ENCODE measurements at places on chromosomes 1 and 21. TPM values are rescaled to one million over a fixed set of nuclear protein-coding genes. Genes with fewer than 3 reads are reported as not detected.

JAM2 gene
- total RNA-seq = 0.15 TPM

ATP6V1G3 gene
- total RNA-seq = not detected

ANKRD34A gene
- 1.1 TPM for total RNA-seq

UMODL1 gene
- total RNA-seq = not detected

IGFN1 gene
- total RNA-seq = not detected

FNDC10 gene
- total RNA-seq = 8.4 TPM

DNA sequence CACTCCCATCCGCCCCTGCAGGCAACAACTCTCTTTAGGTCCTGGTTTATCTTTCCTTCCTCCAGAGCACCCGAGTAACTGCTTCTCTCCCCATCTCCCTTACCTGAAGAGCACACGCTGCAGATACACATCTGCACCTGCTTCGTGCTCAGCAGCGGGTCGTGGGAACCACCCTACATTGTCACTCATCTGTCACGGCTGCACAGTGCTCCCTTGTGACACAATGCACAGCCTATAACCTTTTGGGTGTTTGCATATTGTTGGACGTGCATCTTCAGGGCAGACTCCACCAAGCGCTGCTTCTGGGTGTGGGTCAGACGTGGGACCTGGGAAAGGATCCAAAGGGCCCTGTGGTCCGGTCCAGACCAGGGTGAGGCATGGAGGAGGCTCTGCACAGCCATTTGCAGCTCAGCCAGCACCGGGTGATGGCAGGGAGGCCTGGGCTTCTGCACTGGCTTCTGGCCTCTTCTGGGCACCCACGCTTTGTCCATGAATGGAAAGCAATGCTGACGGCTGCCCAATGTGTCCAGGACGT, 42.5 kb downstream of the WDR4 start:
- H3K4me1 ChIP-seq = peaks cover 10% of the 10 kb centered on the region
- peaks cover 18% of the 10 kb centered on the region for H3K36me3 ChIP-seq
- H3K27me3 ChIP-seq = no peaks in the 10 kb centered on the region
- no peak overlapping the region for H3K27ac ChIP-seq

GRCh38 chr21:43728467-43729390, 9.8 kb downstream of the PDXK start:
- H3K4me3 ChIP-seq = peak overlapping the region; percentile 57
- peak overlapping the region; percentile 75 for H3K27ac ChIP-seq
- no peaks in the 10 kb centered on the region for H3K27me3 ChIP-seq
- H3K36me3 ChIP-seq = peaks cover 7% of the 10 kb centered on the region
- DNase-seq = peak; percentile 42
- peaks cover 59% of the 10 kb centered on the region for H3K4me1 ChIP-seq

DNA sequence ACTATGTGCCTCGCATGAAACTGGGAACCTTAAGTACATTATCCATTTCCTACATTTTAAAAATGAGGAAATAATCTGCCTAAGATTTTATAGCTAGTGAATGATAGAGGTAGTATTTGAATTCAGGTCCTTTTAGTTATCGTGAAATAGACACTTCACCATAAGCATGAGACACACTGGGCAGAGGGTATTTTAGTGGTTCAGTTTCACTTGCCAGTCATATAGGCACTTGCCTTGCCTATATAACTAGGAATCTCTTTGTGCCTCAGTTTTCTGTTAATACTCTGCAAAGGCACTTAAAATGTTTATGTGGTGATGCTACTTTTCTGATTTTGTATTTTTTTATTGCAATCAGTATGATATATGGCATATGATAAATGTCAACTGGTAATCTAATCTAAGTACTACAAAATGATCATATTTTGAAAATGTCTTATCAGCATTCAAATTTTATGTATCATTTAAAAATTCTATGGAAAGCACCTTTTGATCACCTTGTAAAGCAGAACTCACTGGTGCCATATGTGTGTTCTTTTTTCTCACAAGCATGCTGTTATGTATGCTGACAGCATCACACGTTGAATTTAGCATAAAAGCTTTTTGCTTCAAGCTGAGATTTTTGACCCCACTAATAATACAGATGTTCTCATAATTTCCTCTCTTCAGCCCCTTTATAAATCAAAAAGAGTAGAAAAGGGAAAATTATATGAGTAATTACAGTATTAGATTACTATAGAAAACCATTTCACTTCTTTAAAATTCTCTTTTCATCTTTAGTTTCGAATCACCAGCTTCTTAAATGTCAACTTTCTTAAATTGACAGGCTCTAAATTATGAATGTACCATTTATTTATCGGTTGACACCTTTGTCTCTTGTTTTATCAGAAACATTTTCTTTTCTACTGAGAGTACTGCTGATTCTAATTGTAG, 52.6 kb downstream of the RPS6KC1 start:
- H3K27ac ChIP-seq = no peak overlapping the region
- H3K4me3 ChIP-seq = no peak overlapping the region
- H3K27me3 ChIP-seq = no peaks in the 10 kb centered on the region
- H3K4me1 ChIP-seq = no peaks in the 10 kb centered on the region
- no peaks in the 10 kb centered on the region for H3K36me3 ChIP-seq

DNA sequence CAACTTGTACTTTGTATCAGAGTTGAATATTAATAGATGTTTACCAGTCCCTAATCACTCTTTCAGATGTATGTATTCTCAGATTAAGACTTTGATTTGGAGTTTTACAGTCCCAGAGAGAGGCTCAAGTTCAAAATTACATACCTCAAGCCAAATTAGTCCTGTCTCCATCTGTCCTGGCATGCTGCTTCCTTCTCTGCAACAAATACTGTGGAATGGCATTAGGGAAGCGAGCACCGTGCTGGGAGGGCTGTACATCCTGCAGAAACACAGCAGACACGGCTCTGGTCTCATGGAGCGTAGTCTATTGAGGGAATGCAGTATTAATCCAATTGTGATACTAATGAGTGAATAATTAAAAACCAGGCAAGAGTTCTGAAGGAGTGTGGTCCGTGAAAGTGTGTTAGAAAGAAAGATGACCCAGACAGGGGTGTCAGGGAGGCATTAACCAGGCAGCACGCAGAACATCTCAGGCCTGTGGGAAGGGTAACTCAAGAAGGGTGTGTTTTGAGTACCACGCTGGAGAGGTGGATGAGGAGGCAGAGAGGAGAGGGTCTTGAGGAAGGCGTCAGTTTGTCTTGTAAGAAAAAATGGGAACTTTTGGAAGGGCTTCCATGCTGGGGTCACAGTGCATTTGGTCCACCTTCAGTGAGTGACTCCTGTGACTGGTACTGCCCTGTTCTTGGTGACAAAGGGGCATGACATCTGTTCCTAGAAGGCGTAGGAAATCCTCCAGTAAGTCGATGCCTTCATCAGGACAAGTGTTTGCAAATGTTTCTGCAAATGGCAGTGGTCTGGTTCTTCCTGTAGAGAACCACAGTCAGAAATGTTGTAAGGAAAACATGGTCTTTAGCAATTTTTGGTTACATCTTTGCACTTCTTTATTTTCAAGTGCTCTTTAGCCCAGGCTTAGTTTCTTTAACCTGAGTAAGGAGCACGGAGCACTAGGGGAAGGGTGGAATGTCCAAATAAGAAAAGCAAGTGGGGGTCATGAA, 1.6 kb downstream of the RAB4A start:
- H3K27me3 ChIP-seq = no peaks in the 10 kb centered on the region
- H3K36me3 ChIP-seq = no peaks in the 10 kb centered on the region
- peak overlapping the region; percentile 63 for H3K4me3 ChIP-seq
- H3K4me1 ChIP-seq = peaks cover 9% of the 10 kb centered on the region

- DNase-seq = no peak
- H3K36me3 ChIP-seq = no peaks in the 10 kb centered on the region
- H3K27ac ChIP-seq = no peak overlapping the region
- H3K4me1 ChIP-seq = no peaks in the 10 kb centered on the region
- H3K4me3 ChIP-seq = no peak overlapping the region
- H3K27me3 ChIP-seq = no peaks in the 10 kb centered on the region
These were observed 187.4 kb downstream of the NUF2 start for GRCh38 chr1:163509114-163509513.

DNA sequence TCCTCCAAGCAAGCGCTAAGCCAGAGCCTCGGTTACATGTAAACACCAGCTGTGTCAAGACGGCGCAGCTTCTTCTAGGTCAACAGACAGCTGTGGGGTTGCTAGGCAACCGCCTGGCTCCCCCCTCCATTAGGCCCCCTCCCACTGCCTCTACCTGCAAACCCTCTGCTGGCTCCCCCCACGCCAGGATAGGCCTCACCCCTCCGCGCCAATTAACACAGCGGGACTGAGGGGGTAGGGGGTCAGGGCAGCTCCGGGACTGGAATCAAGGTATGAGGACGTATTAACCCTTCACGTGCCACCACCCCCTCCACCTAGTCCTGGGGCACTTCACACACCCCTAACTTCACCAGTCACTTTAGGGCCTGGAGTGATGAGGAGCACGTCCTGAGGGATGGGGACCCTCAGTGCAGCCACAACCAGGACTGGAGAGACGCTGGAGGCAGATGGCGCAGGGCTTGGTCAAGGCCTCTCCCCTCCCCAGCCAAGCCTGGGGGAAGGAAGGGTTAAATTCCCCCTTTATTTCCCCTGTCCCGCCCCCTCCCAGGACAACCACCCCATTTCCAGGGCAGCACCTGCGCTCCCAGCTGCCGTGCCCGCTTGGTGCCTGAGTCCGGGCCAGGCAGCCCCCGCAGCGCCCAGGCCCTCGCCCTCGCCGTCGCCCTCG, 37.4 kb upstream of the WASF2 start:
- no peaks in the 10 kb centered on the region for H3K27me3 ChIP-seq
- no peak for DNase-seq
- H3K4me3 ChIP-seq = peak overlapping the region; percentile 57

GRCh38 chr1:172630056-172630818, 28.7 kb upstream of the FASLG start:
- H3K4me3 ChIP-seq = no peak overlapping the region
- H3K4me1 ChIP-seq = no peaks in the 10 kb centered on the region
- H3K27ac ChIP-seq = no peak overlapping the region
- no peaks in the 10 kb centered on the region for H3K36me3 ChIP-seq
- no peak for DNase-seq
- no peaks in the 10 kb centered on the region for H3K27me3 ChIP-seq

DNA sequence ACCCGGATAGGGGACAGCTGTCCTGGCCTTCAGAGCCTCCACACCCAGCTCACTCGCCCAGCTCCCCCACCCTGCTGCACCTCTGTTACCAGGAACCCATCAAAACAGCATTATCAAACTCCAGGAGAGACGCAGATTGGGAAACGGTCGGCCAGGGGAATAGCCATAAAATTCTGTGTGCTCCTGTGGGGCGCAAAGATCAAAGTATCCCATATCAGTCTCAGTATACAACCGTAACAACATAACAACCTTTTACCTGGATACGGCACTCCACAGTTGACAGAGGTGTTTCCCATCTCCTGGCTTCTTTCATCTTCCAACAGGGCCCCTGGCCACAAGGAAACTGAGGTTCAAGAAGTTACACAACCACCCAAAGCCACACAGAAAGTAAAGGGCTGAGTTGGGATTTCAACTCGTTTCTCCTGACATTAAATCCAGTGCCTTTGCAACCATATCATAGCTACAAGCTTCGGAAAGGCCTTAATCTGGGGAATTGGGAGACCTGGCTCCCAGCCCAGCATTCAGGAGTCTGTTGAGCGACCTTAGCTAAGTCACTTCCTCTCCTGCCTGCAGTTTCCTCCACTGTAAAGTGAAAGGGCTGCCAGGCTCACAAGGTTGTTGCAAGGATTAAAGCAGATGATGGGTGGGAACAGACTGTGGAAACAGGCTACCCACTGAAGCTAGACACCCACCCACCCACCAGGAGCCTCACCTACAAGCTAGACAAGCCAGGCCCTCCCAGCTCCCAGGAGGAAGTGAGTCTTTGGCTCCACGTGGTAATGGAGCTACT, 8.1 kb upstream of the EPHB2 start:
- no peak overlapping the region for H3K4me3 ChIP-seq
- H3K27me3 ChIP-seq = no peaks in the 10 kb centered on the region
- no peak overlapping the region for H3K27ac ChIP-seq
- no peaks in the 10 kb centered on the region for H3K36me3 ChIP-seq

DNA sequence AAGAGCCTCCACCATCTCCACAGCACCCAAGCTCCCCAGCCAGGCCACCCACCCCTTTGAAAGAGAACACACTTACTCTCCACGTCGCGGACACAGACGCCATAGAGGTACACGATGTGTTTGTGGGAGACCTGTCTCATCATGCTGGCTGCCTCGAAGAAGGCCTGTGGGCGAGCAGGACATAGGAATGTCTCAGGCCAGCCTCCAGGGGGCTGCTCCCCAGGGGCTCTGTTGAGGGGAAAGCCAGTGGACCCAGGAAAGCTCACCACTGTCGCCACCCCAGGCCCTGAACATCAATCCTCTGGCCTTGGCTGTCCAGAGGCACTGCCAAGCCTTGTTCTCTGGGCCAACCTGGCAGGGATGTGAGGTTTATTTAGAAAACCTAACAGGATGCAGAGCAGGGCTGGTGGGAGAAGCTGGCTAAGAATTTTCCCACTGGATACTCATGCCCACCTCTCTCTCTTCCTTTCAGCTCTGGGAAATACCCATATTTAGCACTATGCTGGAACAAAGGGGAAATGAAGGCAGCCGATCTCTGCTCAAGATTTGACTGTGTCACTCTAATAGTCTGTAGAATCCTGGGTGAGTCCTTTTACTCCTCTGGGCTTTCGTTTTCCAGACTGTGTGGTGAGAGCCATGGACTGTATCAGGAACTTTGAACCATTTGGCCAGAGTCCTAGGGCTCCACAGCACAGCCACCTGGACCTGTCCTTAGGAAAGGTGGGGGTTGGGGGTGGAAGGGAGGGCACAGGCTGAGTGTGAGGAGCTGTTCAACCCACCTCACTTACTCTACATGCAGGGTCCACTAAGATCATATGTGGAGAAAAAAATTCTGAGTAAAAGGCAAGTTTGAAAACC, 101.9 kb downstream of the RAVER2 start:
- H3K4me3 ChIP-seq = no peak overlapping the region
- no peak for DNase-seq
- no peaks in the 10 kb centered on the region for H3K27me3 ChIP-seq
- H3K36me3 ChIP-seq = 0 out of 2 replicates have a peak, but pooled peaks cover 2% of the 10 kb centered on the region
- no peaks in the 10 kb centered on the region for H3K4me1 ChIP-seq
- H3K27ac ChIP-seq = no peak overlapping the region
